ENCODE measurements at places on chromosomes 2 and 18.

GRCh38 chr18:1994471-1994870 lies 576.8 kb downstream of the METTL4 start:
- DNase-seq = no peak

DNA sequence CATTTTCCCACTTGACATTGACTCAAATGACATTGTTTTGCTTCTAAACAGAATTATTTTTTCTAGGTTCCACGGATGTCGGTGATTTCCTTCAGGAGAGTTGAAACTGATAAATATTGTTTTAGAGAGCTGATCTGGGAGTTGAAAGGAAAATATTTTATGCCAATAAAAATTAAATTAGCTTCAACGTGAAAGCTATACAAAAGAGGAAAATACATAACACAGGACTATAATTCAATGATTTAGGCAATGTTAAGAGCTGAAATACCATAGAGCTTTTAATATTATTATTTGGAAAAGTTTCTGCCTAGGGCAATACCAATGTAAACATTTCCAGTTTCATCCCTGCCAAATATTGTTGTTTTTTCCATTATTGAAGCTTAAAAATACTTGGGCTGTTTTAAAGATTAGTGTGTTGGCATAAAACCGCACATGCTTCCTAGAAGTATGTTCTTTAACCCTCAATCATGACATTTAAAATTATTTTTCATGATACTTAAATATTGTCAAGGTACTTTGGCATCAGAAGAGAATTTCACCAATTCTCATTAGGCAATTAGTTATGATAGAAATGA lies 18.6 kb upstream of the PDE1A start:
- no peak for DNase-seq

- no peak for DNase-seq
Observed at GRCh38 chr2:54720563-54720962, 2.9 kb upstream of the EML6 start.

GRCh38 chr2:524442-524841 lies 152.8 kb downstream of the TMEM18 start:
- no peak for DNase-seq

- DNase-seq = no peak
Observed at GRCh38 chr2:173191601-173192000, 116.0 kb downstream of the MAP3K20 start.
